ENCODE measurements at places on chromosomes 2 and 18. TPM values are rescaled to one million over a fixed set of nuclear protein-coding genes. Genes with fewer than 3 reads are reported as not detected.

DNA sequence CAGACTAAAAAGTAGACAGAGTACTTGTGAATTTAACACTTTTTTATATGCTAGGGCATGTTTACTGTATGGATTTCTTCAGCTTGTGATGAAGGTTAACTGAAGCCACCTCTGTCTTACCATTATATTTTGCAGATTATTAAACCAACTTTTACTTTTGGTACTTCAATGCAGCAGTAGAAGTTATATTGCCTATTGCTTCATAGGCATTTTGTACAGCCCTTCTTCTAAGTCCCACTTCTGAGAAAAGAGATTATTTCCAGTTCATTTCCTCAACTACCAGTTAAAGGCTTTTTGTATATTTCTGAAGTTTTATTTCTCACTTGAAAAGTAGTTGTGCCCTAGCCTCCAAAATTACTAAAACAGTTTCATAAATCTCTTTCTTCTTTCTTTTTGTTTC is 256.4 kb upstream of the FBXO11 start:
- no peak for DNase-seq

- no peak for DNase-seq
These were observed 57.4 kb upstream of the ACKR3 start for GRCh38 chr2:236512267-236512666.

The CD8A gene
- total RNA-seq = 92.1 TPM

The BOK gene
- total RNA-seq = not detected

GRCh38 chr2:130849896-130850787 is 13.4 kb downstream of the ARHGEF4 start:
- DNase-seq = no peak
